Urothelium cell line (cell line): ENCODE measurements at places on chromosomes 12 and 14.

GRCh38 chr12:121089031-121089812, 43.5 kb upstream of the P2RX7 start:
- no peak for DNase-seq

GRCh38 chr12:12958886-12959285, 6.9 kb upstream of the GPRC5D start:
- DNase-seq: no peak

DNA sequence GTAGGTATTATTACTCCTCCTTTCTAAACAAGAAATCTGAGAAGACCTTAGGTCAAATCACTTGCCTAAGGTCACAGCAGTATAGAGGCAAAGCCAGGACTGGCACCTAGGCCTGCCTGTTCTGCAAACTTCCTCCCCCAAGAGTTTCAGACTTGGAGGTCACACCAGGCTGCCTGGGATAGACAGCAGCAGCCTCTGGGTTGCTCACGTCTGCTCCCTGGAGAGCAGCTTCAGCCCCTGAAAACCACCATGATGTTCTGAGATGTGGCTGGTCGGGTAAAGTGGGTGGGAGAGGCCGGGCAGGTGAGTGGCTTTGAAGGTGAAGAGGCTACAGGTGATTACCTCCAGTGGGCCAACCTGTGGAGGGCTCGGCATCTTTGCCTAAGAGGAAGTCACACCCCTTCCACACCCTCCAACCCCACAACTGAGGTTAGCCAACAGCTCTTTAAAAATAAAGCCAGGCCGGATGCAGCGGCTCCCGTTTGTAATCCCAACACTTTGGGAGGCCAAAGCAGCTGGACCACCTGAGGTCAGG, 37.0 kb upstream of the PNMA1 start:
- DNase-seq: no peak

DNA sequence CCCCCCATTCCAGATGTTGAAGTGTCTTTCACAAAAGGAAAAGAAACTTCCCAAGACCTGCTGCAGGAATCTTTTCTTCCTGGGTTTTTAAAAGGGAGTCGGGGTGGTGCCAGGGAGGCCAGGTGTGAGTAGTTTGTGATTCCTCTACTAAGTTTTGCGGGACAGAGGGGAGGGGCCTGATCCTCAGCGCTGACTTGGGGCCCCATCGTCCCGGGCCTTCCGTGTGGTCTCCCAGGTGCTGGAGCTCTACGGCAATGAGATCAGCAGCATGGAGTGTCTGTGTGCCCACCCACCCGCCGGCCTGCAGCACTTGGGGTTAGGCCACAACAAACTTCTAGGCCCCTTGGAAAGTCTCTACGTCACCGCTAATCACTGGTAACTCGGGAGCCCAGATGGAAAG, 4.5 kb downstream of the LRRC43 start:
- DNase-seq: no peak

- DNase-seq: no peak
These were observed 211.8 kb downstream of the FOXN3 start for GRCh38 chr14:89205137-89205740.

DNA sequence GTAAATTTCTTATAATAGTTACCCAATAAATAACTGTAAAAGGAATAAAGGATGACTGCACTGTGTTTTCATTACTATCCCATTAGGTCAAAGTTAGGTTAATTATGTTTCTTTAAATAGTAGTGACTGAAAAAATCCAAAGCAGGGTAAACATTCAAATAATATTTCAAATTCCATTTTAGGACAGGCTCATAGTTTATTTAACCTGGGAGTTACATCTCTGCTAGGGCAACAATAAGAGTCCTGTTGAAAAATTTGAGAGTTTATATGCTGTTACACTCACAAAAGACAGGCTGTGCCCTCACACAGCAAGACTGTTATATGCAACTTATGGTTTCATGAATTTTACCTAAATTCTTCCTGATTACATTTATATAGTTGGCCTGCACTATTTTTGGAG, 8.0 kb downstream of the ERP27 start:
- no peak for DNase-seq

DNA sequence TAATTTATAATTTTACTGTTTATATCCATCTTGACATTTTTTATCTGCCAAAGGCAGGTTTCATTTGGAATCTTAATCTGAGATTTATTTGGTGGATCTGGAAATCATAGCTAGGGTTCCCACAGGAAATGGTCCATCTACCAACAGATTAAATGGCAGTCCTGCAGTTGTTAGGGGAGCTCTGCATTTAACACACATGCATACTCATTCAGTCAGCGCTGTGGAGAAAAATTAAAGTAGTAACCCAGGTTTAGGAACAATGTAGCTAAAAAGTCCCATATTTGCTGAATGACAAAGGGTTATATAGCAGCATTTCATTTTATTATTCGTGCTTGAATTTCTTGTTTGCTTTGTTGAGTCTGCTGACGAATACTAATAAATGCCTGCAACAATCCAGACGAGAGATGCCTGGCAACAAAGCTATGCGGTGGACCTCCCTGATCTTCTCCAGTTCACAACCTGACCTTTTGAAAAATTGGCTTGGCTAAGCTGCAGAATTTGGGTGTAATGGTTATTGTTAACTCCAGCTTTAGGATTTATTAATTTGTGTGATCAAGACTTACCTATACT, 59.8 kb downstream of the MIPOL1 start:
- no peak for DNase-seq

DNA sequence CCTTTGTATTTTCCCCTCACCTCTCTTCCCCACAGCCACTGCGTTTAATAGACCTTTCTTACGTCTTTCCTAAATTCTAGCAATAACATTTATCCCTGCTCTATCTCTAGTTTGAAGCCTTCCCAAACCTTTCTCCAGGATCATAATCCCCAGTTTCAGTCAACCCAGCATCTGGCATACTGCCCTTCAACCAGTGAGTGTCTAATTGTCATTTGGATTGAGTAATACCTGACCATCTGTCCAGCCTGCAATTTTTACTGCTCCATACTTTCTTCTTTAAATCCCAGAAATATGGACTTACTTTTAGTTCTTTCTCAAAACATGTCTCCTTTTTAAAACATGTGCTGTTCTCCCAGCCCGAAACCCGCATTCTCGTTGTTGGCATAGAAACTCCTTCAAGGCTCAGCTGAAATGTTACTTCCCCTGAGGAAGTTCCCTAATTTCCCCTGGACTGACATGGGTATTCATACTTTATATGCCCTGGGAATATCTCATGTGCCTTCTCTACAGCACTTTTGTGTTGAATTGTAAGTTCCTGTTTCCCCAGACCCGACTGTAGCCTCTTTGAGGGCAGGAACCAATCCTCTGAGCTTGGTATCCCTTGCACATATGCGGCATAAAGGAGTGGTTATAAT, 65.1 kb upstream of the ETV6 start:
- no peak for DNase-seq

DNA sequence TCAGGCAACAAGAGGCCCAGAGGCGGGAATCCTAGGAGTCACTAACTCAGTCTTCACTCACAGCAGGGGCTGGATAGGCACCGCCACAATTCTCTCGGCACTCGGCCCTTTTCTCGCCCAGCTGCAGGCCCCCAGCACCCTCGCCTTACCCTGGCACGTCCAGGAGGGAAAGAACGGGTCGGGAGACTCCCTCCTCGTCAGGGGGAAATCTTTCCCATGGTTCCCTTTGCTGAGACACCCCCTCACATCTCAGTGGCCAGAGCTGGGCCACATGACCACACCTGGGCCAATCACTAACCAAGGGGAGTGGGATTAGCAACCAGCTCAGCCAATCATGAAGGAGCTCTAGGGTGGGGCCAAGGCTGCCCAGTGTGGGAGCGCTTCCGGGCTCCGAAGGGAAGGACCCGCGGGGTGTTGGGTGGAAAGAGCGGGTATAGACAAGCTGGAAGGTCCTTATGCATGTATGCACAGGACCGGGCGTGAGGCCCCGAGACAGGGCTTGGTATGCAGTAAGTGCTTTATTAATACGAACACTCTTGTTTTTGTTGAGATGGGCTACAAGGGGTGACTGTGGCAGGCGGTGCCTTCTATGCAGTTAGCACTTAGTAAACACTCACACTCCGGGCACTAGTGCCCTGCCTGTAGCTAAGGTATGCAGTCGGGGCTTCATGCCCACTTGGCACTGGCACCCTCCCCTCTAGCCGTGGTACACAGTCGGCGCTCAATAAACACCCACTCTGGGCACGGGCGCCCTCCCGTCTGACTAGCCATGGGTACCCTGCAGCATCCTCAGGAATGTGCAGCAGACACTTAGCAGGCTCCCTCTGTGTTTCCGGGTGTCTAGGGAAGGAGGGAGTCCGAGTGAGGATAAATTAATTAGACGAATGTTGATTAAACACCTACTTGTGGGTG, 40.3 kb downstream of the ADGRD1 start:
- DNase-seq: peak; percentile 98

GRCh38 chr14:32738206-32738871, 200.3 kb upstream of the NPAS3 start:
- DNase-seq: no peak

DNA sequence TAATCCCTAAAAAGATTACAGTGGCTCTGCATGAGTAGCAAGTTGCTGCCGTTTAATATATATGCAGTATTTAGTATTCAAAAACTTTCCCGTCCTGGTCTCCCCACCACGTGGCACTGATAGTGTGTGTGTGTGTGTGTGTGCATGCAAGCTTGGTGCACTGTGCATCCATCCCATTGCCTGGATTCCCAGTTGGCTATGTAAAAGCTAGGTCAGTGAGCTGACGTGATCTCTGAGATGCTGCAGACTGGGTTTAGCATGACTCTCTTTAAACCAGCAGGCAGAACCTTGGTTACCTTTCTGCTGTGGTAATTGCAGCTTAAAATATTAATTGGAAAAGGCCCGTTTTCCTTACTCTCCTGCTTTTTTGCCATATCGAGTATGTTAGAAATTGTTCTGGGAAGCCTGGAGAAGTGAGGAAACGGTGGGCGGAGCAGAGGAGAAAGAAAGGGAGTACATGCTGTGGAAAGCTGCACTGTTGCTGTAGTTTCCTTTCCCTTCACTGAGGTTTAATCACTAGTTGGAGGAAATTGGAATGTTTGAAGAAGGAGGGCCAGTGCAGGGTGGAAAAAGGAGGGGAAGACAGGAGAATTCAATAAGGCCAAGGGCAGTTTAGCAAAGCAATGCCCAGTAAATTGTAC, 4.0 kb upstream of the CNTN1 start:
- no peak for DNase-seq

- no peak for DNase-seq
These were observed 67.2 kb downstream of the SCARB1 start for GRCh38 chr12:124796303-124796960.

DNA sequence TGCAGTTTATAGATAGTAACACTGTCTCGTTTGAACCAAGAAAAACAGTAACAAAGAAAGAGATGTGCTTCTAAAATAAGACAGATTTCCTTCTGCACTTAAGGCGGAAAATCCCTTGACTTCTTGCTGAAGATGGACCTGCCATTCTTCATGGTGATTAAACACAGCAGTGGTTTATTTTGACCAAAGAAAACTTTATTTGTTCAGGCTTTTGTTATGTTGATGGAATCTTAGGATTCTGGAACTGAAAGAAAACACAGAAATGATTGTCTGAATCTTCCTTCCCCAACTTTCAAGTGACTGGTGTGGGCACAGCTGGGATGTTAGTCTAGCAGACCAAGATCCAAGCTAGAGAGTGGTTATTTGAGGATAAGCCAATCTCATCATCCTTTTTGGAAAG, 72.2 kb downstream of the DACT1 start:
- no peak for DNase-seq

DNA sequence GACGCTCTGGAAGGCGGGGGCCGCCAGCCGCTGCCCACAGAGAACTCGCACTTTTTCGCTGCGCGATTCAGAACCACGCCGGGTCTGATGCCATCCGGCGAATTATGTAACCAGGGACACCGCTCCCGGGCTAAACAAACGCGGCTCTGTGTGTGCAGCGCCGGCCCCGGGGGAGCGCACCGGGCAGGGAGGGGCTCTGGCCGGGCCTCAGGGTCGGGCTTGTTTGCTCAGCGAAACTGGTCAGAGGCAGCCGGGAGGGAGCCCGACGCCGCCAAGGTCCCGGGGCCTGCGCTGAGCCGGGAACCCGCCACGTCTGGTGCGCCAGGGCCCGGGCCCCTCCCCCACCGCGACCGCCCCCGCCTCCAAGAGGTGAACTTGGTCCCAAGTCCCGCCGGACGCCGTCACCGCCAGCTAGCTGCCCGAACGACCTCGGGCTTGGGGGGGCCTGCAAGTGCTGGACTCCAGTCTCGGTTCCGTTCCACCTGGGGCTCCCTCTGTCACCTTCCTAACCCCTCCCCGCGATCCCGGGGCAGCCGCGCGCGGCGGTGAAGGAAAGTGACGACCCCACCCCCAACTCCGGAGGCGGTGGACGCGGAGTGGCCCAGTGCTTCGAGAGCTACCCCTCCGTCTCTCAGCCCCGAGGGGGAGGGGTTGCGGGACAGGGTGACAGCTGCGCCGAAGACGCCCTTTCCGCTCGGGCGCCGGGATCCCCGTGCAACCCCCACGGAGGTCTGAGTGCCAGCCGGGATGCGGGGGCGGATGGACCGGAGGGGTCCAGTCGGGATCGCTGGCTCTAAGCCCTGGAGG, 848 bp downstream of the CTDSP2 start:
- peak; percentile 52 for DNase-seq

GRCh38 chr14:34665785-34666435, 36.0 kb upstream of the SNX6 start:
- DNase-seq: peak; percentile 56

DNA sequence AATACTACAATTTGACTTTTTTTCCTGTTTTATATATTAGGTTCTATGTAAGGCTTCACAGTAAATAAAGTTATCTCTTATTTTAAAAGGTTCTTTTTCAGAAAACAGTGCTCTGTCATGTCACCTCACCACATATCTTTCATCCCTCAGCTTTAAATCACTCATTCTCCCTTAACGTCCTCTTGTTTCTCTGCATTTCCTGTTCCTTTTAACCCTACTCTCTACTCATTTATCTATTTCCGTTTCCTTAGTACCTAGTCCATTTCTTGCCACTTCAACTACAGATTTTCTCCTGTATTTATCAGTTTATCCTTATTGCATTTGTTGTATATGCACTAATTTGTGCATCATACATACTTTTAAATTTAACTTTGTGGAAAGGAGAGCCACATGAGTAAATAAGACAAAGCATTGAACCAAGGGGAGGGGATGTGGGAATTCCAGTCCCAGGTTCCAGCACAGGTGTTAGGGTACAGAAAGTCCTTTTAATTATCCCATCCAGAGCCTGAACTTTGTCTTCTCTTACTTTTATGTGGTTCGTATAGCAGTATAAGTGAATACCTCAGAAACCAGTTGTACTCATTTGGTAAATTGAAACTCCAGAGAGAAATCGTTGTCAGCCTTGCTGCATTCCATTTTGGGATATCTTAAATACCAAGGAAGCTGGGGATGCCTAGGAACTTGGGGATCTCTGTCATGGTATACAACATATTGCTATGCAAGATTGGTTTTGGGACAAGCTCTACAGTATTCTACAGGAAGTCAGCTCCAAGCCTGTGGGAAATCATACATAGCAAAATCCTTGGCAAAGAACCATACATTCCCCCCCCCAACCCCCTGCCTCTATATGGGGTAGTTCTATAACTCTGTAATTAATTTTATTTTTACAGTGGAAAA, 120.5 kb downstream of the DIP2B start:
- DNase-seq: no peak

- DNase-seq: peak; percentile 18
These were observed 195.8 kb downstream of the SLC25A21 start for GRCh38 chr14:36976571-36977023.

GRCh38 chr12:63064080-63064479, 86.9 kb downstream of the AVPR1A start:
- no peak for DNase-seq
